ENCODE measurements at places on chromosomes 11 and 22. TPM values are rescaled to one million over a fixed set of nuclear protein-coding genes. Genes with fewer than 3 reads are reported as not detected.
A peak's percentile ranks its signal among the peaks of the same experiment; 100 is the strongest.

GRCh38 chr11:8709002-8709672 lies 26.5 kb downstream of the RPL27A start:
- peak overlapping the region; percentile 89 for H3K27ac ChIP-seq
- H3K4me1 ChIP-seq: peaks cover 32% of the 10 kb centered on the region
- peak; percentile 98 for DNase-seq

DNA sequence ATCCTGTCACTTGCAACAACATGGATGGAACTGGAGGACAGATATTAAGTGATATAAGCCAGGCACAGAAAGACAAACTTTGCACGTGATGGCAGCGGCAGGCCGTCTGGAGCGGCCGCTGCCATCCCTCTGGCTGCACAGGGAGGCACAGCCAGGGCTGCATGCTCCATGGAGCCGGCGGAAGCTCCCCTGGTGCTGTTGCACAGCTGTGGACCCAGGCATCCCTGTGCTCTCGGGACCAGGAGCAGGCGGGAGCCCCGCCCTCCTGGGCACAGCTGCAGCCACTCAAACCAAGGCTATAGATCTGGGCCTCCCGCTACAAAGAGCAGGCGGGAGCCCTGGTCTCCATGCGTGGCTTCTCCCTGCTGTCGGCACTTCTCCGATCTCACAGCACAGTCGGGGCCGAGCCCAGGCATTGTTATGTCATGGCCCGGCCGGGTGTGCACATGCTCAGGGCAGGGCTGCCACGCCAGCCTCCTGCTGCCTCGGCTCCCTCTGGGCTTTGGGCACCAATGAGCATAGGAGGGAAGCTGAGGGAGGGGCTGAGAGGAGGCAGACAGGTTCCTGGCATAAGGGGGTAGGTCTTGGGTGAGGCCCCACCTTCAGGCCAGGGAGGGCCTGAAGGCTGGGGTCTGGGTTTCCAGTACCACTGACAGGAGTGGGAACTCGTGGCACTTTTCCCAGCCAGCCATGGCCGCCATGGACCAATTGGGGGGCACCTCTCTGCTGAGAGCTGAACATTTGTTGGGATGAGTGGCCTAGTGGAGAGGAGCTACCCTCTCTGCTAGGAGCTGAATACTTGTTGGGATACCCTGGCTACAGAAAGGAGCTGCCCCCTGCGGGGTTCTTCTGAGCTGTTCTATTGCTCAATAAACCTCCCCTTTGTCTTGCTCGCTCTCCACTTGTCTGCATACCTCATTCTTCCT lies 16.7 kb downstream of the RRP8 start:
- H3K4me1 ChIP-seq: no peaks in the 10 kb centered on the region
- H3K27me3 ChIP-seq: no peaks in the 10 kb centered on the region
- H3K27ac ChIP-seq: no peak overlapping the region
- H3K4me3 ChIP-seq: no peak overlapping the region
- peaks cover 2% of the 10 kb centered on the region for H3K36me3 ChIP-seq

The CXCR5 gene
- total RNA-seq: not detected

GRCh38 chr11:27718863-27719545 lies 18.7 kb upstream of the BDNF start:
- no peak overlapping the region for H3K27ac ChIP-seq
- peaks cover 16% of the 10 kb centered on the region for H3K4me1 ChIP-seq
- peaks cover 31% of the 10 kb centered on the region for H3K27me3 ChIP-seq
- H3K4me3 ChIP-seq: peak overlapping the region; percentile 63
- no peak for DNase-seq
- no peaks in the 10 kb centered on the region for H3K36me3 ChIP-seq

The SERPING1 gene
- total RNA-seq: 607 TPM

The DRICH1 gene
- total RNA-seq: not detected

DNA sequence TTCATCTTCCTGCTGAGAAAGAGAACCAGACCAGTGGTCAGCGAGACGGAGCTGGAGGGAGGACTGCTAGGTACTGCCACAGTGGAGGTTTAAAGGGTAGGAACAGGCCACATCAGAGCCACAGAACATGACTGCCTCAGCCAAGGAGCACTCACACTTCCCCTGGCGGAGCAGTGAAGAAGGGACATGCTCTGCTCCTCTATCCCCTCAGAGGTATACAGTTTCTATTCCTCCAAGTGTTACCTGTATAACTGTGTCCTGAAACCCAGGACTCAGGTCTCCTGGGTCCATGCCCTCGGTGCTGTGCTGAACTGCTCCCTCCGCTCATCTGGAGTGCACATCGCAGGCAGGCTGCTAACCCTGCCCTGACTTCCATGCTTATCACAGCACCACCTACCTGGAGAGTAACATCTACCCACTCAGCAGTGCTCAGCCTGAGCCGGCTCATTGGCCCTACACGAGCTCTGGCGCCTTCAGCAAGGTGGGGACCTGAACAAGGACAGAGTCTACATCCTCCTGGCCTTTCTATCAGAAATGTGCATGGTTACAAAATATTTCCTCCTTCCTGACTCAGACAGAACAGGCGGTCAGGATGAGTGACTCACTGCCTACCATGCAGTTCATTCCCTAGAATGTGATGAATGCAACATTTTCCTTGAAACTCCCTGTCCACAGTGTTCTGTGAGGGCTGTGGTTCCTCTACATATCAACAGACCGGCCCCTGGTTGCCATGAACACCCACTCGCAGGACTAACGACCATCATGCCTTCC lies 52.9 kb downstream of the C11orf58 start:
- H3K27me3 ChIP-seq: no peaks in the 10 kb centered on the region
- DNase-seq: peak; percentile 89
- H3K4me1 ChIP-seq: peaks cover 36% of the 10 kb centered on the region
- peak overlapping the region; percentile 76 for H3K27ac ChIP-seq
- H3K4me3 ChIP-seq: no peak overlapping the region

The VPREB3 gene
- not detected for total RNA-seq

DNA sequence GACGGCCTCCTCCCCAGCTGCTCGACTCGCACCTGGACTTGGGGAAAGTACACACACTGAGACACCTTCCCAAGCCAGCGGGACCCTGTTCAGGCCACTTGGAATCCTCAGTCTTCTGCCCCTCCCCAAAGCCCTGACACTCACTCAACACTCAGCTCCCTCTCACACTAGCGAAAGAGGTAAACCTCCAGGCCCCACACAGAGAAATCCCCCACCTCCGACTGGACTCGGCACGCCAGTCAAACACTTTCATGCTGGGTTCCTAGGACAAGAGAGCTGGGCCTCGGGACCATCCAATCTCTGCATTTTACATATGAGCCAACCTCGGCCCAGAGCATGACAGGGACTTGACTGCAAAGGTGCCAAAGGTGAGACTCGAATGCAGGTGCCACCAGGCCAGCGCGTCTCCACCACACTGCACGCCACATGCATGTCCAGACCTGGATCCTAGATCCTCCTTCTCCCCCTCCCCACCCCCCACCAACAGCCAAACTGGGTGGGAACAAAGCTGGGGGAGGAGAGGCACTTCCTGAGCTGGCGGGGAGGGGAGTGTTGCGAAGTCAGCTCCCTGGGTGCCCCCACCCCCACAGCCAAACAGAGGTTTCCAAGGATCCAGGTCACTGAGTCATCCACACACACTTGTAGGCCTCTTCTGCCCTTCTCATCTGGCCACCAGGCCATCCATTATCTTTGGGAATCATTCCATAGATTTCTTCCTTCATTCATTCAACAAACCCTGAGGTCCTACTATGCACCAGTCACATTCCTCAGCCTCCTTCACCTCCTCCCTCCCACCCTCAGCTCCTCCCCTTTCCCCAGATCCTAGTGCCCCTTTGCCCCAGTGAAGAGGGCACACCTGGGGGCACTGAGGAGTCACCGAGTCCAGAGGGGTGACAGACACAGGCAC lies 10.7 kb upstream of the CD5 start:
- H3K4me1 ChIP-seq: no peaks in the 10 kb centered on the region
- no peaks in the 10 kb centered on the region for H3K36me3 ChIP-seq
- no peak for DNase-seq
- no peaks in the 10 kb centered on the region for H3K27me3 ChIP-seq
- no peak overlapping the region for H3K4me3 ChIP-seq

DNA sequence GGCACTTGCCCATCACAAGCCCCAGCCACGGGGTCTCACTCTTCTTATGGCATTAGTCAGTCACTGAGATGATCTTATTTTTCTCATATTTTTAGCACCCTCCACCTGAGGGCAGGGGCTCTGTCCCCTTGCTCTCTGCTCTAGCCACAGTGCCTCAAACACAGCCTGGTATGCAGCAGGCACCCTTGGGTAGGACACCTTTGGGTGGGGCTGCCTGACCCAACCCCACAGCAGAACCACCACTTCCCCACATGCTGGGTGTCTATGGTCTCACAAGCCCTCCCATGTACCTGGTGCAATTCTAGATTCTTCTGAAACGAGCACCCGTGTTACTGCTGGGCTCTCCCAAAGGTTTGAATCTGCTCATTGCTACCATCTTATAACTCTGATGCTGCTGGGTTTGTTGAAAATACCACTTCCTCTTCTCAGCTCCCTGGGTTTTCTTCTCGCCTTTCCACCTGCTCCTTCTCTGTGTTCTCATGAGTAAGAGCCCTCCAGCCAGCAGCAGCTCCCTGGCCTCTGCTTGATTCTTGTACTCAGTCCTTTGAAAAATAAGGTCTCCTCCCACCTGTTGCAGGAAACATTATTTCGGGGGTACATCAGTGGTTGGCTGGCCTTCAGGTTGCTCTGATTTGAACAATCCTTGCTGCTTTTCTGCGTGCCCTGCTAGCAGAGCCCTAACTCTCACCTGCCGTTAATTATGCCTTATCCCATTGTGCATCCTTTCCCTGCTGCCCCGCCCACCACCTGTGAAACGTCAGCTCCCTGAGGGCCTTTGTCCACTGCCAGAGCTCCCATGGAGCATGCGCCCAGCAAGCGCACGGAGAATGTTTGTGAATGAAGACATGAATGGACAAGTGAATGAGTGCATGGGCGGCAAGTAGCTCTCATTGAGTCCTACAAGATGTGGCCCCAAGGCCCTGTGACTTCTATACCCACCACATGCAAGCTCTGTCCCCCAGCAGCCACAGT lies 1181.6 kb downstream of the TBC1D22A start:
- no peaks in the 10 kb centered on the region for H3K27me3 ChIP-seq
- no peaks in the 10 kb centered on the region for H3K36me3 ChIP-seq
- DNase-seq: peak; percentile 40
- H3K4me3 ChIP-seq: no peak overlapping the region

- DNase-seq: peak; percentile 50
- H3K27me3 ChIP-seq: no peaks in the 10 kb centered on the region
- no peak overlapping the region for H3K4me3 ChIP-seq
- no peak overlapping the region for H3K27ac ChIP-seq
Observed at GRCh38 chr22:19674129-19674928, 40.0 kb upstream of the SEPTIN5 start.

GRCh38 chr11:26134481-26135355 lies 197.2 kb upstream of the ANO3 start:
- H3K4me3 ChIP-seq: no peak overlapping the region
- H3K27me3 ChIP-seq: no peaks in the 10 kb centered on the region
- no peaks in the 10 kb centered on the region for H3K36me3 ChIP-seq
- DNase-seq: no peak
- no peak overlapping the region for H3K27ac ChIP-seq
- no peaks in the 10 kb centered on the region for H3K4me1 ChIP-seq

DNA sequence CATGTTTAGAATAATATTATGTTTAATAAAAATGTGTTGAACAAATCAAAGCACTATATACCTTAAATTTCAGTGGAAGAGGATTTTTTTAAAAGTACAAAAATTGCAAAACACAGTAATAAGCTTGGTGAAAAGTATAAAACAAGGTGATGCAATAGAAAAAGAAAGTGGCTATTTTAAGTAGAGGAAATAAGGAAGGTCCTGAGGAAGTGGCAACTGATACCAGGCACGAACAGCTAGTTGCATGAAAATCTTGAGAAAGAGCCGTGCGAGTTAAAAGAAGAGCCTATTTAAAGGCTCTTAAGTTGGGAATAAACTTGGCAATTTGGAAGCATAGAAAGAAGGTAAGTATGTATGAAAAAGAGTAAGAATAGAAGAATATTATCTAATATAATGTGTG lies 1679.3 kb downstream of the LRRC4C start:
- no peaks in the 10 kb centered on the region for H3K4me1 ChIP-seq
- no peak for DNase-seq
- no peaks in the 10 kb centered on the region for H3K36me3 ChIP-seq

The OR5AS1 gene
- not detected for total RNA-seq

DNA sequence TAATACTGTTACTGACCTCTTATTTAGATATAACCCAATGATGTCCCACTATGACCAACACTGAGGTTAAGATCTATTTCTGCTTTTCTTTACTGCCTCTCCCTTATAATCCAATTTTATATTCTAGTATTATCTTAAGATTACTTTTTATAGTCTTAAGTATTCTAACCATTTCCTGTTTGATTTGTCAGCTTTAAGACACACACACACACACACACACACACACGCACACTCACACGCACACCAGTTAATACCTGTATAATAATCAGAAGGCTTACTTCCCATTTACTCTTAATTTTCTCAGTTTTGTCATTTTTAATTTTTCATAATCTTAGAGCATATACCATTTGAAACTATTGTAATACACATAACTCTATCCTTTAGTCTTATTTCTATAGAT lies 226.0 kb upstream of the C11orf87 start:
- H3K27ac ChIP-seq: no peak overlapping the region
- no peak for DNase-seq
- H3K36me3 ChIP-seq: no peaks in the 10 kb centered on the region
- H3K4me1 ChIP-seq: no peaks in the 10 kb centered on the region

The PKDREJ gene
- total RNA-seq: not detected

The CNTN5 gene
- total RNA-seq: 3.6 TPM

DNA sequence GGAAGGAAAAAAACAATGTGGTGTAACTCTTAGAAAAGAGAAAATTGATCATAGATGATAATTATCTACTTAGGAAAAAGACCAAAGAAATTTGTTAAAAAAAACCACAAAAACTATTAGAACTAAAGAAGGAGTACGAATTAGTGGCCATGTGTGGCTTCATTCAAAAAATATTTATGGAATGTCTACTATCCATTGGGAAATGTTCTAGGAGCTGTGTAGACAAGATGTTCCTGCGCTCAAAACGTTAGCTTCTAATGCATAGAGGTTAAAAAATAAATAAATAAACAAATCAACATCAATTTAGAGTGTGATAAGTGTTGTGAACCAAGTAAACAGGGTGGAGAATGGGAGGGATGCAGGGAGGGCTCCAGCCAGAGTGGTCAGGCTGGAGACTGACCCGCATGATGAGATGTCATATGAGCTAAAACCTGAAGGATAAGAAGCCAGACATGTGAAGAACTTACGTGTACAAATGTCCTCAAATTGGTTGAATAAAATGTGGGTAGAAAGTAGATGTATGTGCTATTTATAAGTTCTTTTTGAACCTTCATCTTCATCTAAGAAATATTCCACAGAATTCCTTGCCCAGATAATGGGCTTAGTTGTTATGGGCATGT lies 4.3 kb upstream of the EXPH5 start:
- H3K4me1 ChIP-seq: no peaks in the 10 kb centered on the region
- DNase-seq: no peak
- no peak overlapping the region for H3K27ac ChIP-seq
- no peak overlapping the region for H3K4me3 ChIP-seq

The IGLL1 gene
- total RNA-seq: not detected

GRCh38 chr11:132999516-132999915 lies 532.8 kb downstream of the OPCML start:
- DNase-seq: no peak
- H3K27me3 ChIP-seq: no peaks in the 10 kb centered on the region
- H3K36me3 ChIP-seq: no peaks in the 10 kb centered on the region
- no peaks in the 10 kb centered on the region for H3K4me1 ChIP-seq
- H3K27ac ChIP-seq: no peak overlapping the region
- H3K4me3 ChIP-seq: no peak overlapping the region

The MIOX gene
- not detected for total RNA-seq

GRCh38 chr11:64778223-64778472 lies 194 bp downstream of the SF1 start:
- H3K4me3 ChIP-seq: peak overlapping the region; percentile 95
- H3K4me1 ChIP-seq: peaks cover 17% of the 10 kb centered on the region
- DNase-seq: no peak
- H3K36me3 ChIP-seq: peaks cover 40% of the 10 kb centered on the region
- H3K27me3 ChIP-seq: no peaks in the 10 kb centered on the region
- peak overlapping the region; percentile 100 for H3K27ac ChIP-seq
